ENCODE measurements at places on chromosomes 5 and 9.

- DNase-seq = no peak
Measured at GRCh38 chr5:44714871-44715561, 93.7 kb upstream of the MRPS30 start.

DNA sequence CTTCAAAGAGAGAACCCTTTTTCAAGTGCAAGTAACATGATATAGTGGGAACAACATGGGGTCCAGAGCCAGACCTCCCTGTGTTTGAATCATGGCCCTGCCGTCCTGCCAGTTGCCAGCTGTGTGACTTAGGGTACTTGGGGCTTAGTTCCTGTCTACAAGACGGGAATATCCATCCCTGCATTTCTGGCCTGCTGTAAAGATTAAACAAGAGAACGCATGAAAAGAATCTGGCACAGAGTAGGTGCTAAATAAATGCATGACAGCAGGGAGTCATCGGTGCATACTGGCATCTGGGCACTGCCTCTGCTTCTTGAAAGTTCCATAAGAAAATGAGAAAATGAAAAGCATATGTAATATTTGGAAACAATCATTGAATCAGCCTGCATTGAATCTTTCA, 77.8 kb upstream of the PRRC1 start:
- DNase-seq = no peak

- DNase-seq = no peak
Measured at GRCh38 chr9:81535542-81536241, 153.7 kb downstream of the TLE1 start.

DNA sequence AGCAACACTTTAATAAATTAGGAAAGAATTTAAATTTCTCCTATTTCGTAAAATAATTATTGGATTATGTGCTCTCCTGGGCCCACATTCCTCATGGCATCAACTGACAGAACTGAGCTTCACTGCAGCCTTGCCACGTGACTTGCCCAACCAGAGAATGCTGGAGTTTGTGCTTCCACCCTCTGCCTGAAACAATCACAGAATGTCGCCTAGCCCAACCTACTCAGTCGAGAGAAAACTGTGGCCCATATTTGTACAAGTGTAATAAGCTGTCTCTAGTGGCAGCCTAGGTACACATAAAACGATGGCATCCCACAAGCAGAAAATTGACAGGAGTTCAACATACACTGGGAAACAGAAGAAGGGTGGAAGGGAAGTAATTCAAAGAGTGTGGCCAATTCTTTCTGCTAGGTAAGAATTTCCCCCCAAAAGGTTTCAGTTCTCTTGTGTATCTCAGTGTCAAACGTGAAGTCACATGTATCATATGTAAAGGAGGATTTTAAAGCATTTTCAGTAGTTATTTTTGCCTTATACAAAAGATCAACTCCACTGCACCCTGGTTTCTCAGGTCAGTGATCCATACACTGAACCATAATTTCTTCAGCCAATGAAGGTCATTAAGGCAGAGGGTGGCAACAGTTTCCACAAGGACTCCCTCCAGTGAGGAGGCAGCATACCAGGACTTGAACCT, 41.7 kb downstream of the ZNF608 start:
- DNase-seq = no peak

DNA sequence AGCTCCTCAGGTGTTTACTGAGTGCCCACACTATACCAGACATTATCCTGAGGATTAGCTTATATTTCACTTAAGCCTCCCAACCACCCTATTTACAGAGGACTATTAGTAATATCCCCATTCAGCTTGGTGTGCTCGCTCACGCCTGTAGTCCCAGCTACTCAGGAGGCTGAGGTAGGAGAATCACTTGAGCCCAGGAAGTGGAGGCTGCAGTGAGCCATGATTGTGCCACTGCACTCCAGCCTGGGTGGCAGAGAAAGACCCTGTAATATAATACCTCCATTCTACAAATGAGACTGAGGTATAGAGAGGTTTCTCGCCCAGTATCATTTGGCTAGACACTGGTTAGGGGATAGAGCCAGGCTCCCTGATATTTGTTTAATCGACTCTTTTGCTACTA, 18.0 kb upstream of the MATR3 start:
- DNase-seq = no peak

DNA sequence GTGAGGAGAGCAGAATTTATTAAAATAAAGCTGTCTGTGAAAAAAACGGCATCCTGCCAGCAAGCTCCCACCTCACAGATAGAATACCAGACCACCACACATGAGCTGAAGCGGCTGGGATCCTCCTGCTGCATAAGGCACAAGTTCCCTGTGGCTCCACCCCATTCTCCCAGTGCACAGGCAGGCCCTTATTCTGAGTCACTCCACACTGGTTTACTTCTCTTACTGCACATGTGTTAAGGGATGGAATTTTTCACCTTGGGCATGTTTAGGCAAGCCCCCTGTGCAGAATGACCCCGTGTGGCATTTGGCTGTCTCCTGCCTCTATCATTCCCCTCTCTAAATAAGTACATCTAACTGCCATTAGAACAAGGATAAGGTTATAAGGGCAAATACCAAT, 115.0 kb upstream of the ELAVL2 start:
- no peak for DNase-seq

GRCh38 chr5:108148715-108149139, 233.2 kb downstream of the FBXL17 start:
- DNase-seq = peak; percentile 25

DNA sequence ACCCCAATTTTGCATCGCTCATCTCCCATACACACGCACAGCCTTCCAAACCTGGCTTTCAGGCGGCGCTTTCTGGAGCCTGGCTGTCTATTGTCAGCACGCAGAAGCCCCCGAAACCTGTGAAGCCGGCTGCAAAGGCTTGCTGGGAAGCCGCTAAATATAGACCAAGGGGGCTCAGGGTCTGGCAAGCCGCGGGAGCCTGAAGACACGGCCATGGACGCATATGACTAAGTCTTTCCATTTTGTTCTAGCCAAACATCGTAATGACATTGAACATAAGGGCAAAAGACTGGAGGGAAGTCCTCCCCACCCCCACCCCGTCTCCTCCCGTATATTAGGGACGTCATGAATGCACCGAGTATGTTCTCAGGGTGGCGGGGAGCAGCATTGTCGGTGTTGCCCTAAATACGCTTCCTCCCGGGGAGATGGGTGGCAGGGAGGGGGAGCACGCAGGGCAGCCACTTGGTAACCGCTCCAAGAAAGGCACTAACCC, 1.1 kb downstream of the CTNND2 start:
- peak; percentile 59 for DNase-seq

DNA sequence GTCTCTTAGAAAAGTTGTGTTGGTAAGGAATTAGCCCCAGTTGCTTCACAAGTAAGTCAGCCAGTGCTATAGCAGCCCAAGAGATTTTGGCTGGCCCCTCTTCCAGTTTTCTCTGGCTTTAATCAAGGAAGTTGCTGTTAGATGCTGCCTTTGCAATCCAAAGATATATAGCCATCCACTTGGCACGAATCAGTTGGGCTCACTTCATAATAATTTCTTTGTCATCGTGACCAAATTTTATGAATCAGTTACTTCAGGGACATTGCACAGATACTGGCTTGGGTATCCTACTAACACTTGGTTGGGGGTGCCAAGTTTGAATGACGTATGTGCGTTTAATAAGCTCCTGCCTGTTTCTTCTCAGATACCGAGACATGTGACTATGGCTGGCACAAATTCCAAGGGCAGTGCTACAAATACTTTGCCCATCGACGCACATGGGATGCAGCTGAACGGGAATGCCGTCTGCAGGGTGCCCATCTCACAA, 81.5 kb downstream of the VCAN start:
- DNase-seq = no peak

Measured in NCI-H1694 treated with DMSO at 0.1 percent for 48 hours (cell line).